GM20000 (cell line): ENCODE measurements at places on chromosomes 4 and X.
A peak's percentile ranks its signal among the peaks of the same experiment; 100 is the strongest.

DNA sequence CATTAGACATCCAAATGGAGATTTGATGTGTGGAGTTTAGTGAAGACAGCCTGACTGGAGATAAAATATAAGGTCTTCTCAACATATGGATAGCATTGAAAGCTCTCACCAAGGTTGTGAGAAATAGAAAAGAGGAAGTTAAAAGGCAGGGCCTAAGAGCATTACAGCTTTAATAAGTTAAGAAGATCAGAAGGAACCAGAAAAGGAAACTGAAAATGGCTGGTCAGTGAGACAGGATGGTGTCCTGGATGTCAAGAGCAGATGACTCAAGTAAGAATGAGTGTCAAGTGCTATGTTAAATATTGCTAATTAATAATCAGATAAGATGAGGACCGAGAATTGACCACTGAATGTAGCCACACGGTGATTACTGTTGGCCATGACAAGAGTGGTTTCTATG, 642.9 kb downstream of the STPG2 start:
- DNase-seq = peak; percentile 9

- no peak for DNase-seq
Measured at GRCh38 chr4:80255329-80256095, 11.0 kb upstream of the FGF5 start.

- no peak for DNase-seq
Measured at GRCh38 chrX:27241981-27242380, 221.2 kb downstream of the PPP4R3C start.

DNA sequence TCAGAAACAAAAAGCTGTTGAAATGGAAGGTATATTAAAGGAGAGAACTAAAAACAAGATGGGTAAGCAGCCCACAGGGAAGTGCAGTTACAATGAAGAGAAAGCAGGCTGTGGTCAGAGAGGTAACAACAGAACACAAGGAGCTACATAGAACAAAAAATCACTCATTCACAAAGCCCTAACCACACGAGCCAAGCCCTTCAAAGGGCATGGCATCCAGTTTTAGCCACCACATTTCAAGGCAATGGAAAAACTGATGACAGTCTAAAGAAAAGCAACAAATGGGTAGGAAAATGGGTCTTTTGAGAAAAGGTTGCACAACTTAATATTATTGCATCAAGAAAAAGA, 37.5 kb downstream of the KDR start:
- DNase-seq = no peak

DNA sequence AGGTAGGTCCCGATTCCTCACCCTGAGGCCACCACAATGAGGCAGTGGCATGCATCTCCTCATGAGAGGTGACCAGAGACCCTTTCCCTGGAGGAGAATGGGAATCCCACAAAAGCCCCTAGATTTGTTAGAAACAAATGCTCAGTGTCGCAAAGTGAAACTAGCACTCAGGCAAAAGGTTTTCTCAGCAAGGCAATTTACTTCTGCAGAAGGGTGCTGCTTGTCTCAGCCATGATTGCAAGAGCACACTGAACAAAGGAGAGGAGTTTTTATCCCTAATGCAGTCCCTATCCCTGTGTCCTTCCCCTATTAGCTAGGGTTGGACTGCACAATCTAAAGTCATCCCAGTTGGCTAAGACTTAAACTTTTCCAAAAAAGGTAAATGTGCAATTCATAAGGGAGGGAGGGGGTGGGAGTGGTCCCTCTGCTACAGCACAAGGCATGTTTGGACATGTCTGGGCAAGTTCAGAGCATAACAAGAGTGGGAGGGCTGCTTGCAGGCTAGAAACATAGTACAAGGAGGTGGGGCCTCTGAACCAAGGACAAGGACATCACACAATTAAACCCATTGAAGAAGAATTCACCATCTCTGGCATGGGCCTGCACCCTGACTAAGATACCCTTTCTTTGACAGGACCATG, 185.3 kb downstream of the CCNG2 start:
- no peak for DNase-seq
